Mesendoderm (in vitro differentiated cells): ENCODE measurements at places on chromosomes 11 and 22.

DNA sequence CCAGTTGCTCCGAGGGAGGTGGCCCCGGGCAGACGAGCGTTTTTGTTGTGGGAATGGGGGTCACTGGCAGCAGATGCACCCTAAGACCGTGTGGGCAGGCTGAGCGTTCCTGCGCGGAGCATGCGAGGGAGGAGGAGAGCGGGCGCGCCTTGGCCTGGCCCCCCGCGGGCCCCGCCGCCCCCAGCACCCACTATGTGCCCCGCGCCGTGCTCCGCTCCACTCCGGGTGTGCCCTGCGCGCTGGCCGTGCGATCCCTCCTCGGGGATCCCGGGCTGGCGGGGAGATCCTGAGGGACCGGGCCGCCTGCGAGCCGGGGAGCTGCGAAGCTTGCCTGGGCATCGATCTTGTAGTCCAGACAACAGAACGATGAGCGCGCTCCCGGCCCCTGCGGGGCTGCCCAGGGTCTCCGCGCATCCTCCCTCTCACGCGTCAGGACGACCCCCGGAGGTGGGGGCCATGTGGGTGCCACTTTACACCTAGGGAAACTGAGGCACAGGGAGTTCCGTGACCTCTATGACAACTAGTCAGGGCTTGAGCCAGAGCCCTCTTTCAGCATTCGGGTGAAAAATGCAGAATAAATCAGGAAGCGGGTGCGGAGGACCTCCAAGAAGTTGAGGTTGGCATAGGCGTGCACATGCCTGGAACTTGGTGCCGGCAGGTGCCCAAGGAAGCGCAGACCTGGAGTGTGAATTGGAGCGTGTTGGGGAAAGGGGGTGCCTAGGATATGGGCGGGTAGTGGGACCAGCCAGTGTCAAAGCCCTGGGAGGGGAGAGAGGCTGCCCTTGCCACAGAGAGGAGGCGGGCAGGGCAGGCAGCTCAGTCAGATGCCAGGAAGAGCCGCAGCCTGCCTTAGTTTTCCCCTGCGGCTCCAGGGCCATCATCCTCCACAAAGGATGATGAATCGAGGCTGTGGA is 1.3 kb upstream of the KMT5B start:
- DNase-seq: peak; percentile 29

GRCh38 chr22:49961005-49961600 is 531 bp downstream of the PIM3 start:
- DNase-seq: peak; percentile 63

- peak; percentile 53 for DNase-seq
Measured at GRCh38 chr11:86743223-86744118, 56.9 kb upstream of the PRSS23 start.

- DNase-seq: peak; percentile 92
Measured at GRCh38 chr22:31346255-31346732, at the start of gene PATZ1. PATZ1 (minus strand) TSS chr22:31346346; CDS start chr22:31345602, 744 bp downstream.

DNA sequence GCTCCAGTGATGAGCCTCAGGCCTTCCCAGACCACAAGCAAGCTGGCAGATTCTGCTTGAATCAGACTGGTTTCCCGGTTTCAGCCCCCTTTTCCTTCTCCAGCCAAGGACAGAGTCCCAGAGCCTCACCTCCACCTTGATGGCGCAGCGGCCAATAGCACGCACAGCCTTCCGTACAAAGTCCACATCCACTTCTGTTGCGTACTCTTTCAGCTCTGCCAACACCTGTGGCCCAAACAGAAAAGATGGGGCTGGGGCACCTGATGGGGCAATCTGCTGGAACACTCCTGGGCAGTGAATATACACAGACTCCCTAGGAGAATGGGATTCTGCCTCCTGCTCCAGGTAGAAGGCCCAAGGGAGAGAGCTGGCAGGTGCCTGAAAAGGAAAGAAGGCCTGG is 35.5 kb upstream of the RASL10A start:
- DNase-seq: no peak

GRCh38 chr11:118234833-118235232 is 10.0 kb upstream of the JAML start:
- DNase-seq: no peak

- DNase-seq: no peak
Measured at GRCh38 chr11:33292311-33292710, 35.1 kb downstream of the HIPK3 start.

DNA sequence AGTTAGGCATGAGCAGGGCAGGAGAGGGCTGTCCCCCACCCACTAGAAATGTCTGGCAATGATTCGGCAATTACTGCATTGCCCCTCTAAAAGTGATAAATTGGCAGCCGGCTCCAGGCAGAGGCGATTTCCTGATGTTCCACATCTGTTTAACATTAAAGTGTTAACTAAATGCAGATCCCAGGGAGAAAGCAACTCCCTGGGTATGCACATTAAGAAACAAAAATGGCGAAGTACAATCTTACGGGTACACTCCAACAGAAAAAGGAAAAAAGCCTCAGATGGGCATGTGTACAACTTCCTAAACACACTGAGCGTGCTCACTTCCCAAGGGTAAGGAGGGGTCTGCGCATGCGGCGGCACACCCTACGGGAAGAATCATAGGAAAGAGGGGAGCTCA is 314.4 kb downstream of the CASP12 start:
- DNase-seq: no peak

DNA sequence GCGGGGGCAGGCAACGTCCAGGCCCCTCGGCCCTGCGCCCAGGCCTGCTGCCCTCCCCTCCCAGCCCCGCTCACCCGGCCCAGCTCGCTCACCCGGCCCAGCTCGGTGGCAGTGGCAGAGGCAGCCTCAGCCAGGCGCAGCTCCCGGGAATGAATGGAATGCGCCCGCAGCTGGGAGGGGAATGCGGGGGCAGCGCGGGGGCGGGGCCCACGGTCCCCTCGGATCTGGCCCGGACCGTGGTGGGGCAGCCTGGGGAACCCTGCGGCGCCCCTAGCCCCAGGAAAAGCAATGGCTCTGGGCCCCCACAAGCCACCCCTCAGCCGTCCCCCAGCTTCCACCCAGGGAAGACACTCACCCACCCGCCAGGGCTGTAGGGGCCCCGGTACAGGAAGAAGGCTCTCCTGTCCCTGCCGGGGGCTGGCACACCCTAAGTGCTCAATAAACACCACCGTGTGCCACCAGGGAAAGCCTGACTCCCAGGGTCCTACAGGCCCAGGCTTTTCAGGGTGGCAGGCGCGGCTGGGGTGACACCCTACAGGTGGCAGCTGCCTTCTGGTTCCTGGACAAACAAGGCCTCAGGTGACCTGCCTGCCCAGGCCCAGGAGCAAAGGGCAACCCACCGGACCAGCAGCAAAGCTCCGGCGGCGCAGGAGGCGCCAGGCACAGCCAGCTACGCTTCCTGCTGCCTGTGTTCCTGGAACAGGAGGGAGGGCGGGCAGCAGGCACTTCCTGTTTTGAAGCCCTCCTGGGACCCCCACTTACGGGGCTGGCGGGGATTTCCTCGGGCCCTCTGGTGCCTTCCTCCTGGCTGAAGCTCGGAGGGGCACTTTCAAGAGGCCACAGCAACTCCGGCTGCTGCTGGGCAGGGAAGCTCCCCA is 13.8 kb downstream of the PLXNB2 start:
- peak; percentile 85 for DNase-seq

GRCh38 chr22:35540595-35541253 is at the start of gene RASD2:
RASD2 (plus strand) TSS chr22:35540831; CDS start chr22:35546810, 5,979 bp downstream.
- peak; percentile 54 for DNase-seq

DNA sequence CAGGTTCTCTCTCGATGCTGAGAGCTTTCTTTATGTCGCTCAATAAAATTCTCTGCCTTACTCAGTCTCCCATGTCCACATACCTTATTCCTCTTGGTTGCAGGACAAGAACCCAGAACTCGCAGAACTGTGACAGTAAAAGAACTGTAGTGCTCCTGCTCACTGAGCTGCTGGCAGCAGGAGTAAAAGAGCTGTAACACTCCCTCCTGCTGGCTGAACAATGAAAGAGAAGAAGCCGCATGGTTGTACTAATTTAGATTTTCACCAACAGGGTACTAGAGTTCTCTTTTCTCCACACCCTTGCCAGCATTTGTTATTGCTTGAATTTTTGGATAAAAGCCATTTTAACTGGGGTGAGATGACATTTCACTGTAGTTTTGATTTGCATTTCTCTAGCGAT is 433.2 kb downstream of the GUCY1A2 start:
- peak; percentile 72 for DNase-seq

- peak; percentile 37 for DNase-seq
Measured at GRCh38 chr11:75826461-75827230, 11.6 kb downstream of the UVRAG start.

DNA sequence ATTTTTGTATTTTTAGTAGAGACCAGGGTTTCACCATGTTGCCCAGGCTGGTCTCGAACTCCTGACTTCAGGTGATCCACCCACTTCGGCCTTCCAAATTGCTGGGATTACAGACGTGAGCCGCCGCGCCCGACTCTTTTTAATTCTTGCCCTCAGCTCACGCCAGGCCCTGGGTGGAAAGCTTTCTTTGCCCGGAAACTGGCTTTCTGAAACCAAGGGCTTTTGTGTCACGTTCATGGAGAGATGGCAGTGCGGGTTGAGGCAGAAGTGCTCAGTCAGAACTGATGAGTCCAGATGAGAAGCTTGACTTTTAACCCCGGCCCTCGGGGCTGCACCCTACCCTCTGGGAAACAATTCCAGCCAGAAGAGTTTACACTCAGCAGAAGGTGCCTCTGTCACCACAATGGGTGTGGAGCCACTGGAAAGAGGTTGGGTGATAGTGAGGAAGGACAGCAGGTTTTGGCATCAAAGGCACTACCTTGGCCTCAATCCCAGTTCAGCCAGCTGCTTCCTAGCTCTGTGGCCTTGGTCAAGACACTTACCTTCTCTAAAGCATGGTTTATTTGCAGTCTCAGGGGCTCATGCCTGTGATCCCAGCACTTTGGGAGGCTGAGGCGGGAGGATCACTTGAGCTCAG is 890 bp upstream of the ARFGAP3 start:
- DNase-seq: no peak

DNA sequence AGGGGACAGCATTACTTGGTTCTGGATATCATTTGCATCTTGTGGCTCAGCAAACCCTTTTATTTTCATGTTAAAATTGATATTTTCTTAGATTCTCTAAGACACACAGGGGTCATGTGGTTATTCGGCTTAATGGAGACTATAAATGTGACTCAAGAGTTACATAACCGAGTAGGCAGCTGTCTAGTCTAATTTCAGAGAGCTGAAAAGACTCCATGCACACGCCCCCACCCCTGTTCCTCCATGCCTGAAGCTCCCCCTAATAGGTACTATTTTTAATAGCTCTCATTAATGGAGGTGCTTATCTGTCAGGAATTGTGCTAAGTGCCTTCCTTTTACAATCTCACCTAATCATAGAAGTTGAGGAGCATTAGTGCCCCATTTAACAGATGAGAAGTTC is 189.2 kb upstream of the ARHGAP20 start:
- DNase-seq: no peak

GRCh38 chr22:50019316-50019715 is 6.8 kb upstream of the IL17REL start:
- no peak for DNase-seq

DNA sequence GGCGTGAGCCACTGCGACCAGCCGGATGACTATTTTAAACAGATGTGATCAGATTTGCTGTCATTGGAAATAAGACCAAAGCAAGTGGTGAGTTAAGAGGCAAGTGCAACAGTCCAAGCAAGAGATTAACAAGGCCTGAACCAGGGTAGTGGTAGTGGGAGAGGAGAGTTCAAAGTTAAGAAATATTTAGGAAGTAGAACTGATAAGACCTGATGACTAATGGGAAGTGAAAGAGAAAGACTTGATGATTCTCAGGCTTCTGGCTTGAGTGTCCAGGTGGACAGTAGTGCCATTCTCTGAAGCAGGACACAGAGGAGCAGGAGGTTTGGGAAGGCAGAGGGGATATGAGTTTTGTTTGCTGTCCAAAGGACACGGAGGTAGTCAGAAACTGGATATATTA is 7.2 kb downstream of the NDUFC2 start:
- no peak for DNase-seq

DNA sequence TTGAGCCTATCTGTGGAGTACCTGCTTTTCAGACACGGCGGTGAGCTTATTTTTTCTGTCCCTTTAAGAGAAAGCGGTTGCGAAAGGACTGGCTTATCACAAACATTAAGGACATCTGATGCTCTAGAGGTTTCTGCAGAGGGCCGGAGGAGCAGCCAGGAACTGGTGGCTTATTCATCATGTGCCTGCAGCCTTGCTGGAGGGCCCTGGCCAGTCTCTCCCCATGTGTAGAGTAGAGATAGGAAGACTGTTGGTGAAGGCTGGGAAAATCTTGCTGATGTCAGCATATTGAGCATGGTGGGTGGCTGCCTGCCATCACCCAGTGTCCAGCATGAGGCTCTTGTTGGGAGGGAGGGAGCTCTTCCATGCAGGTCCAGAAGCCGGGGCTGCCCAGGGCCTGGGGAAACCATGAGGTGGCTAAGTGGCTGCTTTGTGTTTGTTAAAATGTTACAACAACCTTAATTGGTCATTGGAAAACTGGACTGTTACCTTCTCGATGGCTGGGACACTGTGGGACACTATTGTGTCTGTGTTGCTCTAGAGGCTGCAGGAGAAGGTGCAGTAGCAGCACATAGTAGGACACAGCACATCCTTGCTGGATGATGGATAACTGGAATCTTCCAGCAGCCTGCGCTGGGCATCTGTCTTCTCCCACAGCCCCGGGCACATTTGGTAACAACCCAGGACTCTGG is 54.3 kb downstream of the TSPAN18 start:
- peak; percentile 54 for DNase-seq
